SJSA1 (cell line): ENCODE measurements at places on chromosomes 1 and 21. TPM values are rescaled to one million over a fixed set of nuclear protein-coding genes. Genes with fewer than 3 reads are reported as not detected.

- no peak for DNase-seq
These were observed 75.8 kb downstream of the PCBP3 start for GRCh38 chr21:45719177-45719802.

The SPRR1A gene
- not detected in 2 replicates for total RNA-seq

The CD1E gene
- total RNA-seq = not detected in 2 replicates

DNA sequence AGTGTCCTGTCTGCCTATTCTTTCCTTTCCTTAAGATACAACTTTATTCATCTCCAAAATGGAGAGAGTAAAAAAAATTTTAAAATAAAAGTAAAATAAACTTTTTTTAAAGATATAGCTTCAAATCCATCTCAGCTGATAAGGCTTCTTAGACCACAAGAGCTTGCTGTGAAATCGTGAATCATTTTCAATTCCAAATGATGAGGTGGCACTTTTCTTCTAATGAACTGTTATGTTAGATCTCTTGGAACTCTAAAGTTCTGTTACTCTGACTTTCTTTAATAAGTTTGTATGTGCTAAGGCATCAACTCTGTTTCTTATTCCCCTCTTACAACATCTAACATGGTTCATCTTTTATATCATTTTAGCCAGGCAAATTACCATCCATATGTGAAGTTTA is 4.5 kb downstream of the SH3GLB1 start:
- DNase-seq = no peak

The S100A12 gene
- not detected in 2 replicates for total RNA-seq

DNA sequence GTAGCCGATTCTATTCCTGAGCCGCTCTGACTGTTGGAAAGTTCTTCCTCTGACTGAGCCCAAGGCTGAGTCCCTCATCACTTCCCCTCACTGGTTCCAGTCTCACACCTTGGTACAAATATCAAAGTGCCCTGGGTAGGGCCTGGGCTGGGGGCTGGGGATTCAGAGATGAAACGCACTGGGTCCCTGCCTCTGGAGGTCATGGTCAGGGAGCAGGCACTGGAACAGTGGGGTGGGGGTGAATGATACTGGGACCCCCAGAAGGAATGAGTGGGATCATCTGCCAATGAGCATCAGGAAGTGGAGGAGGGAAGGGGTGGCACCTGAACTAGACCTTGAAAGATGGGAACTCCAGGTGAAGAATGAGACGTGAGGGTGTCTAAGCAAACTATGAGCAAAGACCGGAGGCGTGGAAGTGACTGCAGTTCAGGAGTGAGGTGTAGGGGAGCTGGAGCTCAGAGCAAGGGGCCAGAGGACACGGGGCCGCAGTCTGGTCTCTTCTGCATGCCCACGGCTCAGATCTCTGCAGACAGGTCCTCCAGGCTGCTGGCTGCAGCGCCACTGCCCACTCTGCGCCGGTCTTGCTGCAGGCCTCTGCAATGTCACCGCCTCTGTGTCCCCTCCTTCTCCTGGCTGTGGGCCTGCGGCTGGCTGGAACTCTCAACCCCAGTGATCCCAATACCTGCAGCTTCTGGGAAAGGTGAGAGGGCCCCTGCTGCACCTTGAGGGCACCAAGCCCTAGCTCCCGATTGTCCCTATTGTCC is 10.0 kb downstream of the PEAR1 start:
- no peak for DNase-seq

GRCh38 chr21:39119891-39120290 is 63.4 kb downstream of the PSMG1 start:
- no peak for DNase-seq

The EPS8L3 gene
- total RNA-seq = not detected in 2 replicates

GRCh38 chr1:112548547-112548946 is 39.8 kb downstream of the WNT2B start:
- no peak for DNase-seq

- DNase-seq = no peak
These were observed 146.2 kb upstream of the NFIA start for GRCh38 chr1:60936163-60936562.

- DNase-seq = no peak
These were observed 27.8 kb upstream of the TINAGL1 start for GRCh38 chr1:31548534-31548906.

DNA sequence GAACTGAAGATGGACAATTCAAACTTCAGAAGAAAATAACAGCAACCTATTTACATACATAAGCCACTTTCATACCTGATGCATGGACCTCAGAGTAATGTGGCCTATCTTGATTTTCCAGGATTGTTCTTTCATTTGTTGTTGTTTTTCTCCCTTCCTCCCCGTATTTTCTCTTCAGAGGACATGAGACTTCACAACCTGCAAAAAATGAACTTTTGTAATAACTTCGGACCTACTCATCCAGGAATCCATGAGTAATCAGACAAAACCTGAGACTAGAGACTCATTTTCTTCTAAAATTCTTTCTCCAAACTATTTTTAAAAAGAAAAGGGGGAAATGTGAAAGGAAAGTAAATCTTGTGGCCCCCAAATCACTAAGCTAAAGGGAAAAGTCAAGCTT is 17.6 kb upstream of the PLA2G5 start:
- no peak for DNase-seq

- DNase-seq = no peak
These were observed 5.4 kb upstream of the SUMO3 start for GRCh38 chr21:44823179-44823660.

- DNase-seq = no peak
These were observed 105.2 kb downstream of the ACBD6 start for GRCh38 chr1:180397175-180397574.

The NPL gene
- 0.41 and 2.4 TPM in 2 replicates for total RNA-seq

DNA sequence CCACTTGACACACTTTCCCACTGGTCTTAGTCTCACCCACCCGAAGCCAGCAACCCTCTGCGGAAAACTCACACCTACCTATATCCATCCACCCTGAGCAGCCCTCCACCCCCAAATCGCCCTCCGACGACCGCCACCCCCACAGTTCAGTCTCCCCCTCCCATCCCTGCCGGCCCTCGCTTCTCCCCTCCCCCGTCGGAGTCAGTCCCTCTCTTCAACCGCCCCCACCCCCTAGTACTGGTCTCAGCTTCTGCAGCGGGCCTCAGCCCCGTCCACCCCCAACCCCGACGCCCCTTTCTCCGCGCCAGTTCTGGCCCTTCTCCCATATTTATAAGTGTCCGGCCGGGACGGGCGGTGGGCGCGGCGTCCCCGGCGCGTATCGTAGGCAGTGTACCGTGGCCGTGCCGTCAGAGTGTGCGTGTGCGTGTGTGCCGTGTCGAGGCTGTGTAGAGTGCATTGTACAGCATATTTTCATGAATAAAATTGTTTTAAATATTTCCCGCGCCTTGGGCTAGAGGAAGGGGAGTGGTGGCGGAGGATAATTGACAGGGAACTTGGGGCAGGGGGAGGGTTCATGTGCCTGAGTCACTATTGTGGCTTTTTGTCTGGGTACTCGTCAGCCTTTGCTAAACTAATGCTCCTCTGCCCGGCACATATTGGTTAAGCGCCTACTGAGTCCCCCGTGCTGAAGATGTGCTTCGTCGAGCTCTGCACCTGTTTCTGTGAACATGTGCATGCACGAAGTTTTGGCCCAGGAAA is 22.0 kb downstream of the FOXO6 start:
- no peak for DNase-seq

DNA sequence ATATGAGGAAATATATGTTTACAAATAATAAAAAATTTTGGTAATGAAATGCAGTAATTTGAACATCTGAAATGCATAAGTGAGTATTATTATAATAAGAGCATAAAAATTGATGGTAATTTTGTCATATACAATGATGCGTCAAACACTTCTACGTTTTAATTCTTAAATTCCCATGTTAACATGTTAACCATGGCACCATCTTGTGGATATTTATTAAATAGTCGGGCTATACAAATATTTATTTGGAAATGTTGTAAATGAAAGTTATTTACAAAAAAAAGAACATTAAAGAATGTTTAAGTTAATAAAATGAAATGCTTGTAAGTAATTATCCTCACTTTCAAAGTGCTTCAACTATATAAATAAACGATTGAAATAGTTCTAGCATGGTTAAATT is 57.2 kb upstream of the C1orf185 start:
- no peak for DNase-seq

GRCh38 chr21:37623183-37623582 is 256.6 kb downstream of the DYRK1A start:
- DNase-seq = no peak

DNA sequence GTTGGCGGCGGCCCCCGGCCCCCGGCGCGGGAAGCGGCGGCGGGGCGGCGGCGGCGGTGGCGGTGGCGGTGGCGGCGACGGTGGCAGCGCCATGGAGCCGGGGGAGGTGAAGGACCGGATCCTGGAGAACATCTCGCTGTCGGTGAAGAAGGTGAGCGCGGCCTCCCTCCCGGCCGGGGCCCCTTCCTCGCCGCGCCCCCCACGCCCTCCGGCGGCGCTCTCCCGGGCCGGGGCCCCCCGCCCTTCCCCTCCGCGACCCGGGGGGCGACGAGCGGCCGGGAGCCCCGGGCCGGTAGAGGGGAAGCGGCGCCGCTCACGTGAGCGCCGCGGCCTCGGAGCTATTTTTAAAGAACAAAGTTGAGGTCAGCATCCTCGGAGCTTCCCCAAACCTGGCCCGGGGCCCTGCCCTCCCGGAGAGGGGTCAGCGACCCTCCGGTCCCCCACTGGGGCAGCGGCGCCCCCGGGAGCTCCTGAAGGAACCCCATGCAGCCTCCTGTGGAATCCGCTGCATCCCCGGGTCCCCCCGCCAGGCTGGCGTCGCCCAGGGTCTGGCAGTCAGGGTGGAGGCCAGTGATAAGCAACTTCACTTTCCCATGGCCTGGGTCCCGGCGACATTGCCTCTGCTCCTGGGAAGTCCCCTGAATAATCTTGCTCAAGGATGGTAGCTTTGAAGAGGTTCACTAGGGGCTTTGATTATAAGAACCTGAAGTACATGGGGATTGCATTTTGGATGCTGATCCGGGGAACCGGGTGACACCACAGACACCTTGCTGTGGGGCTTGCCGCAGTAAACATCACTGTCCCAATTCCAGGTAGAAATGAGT is 560 bp downstream of the PLEKHM2 start:
- DNase-seq = peak; percentile 59

DNA sequence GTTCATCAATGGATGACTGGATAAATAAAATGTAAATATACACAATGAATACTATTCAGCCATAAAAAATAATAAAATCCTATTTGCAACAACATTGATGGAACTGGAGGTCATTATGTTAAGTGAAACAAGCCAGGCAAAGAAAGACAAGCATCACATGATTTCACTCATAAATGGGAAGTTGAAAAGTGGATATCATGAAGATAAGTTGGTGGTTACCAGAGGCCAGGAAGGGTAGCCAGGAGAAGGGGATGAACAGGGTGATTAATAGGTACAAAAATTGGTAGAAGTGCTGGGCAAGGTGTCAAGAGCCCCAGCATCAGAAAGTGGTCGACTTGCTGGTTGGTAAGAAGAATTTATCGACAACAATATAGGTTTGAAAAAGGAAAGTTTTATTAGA is 1.3 kb upstream of the PARK7 start:
- no peak for DNase-seq

GRCh38 chr1:206834711-206835110 is 30.7 kb upstream of the IL20 start:
- no peak for DNase-seq

The VWA5B1 gene
- not detected in 2 replicates for total RNA-seq

DNA sequence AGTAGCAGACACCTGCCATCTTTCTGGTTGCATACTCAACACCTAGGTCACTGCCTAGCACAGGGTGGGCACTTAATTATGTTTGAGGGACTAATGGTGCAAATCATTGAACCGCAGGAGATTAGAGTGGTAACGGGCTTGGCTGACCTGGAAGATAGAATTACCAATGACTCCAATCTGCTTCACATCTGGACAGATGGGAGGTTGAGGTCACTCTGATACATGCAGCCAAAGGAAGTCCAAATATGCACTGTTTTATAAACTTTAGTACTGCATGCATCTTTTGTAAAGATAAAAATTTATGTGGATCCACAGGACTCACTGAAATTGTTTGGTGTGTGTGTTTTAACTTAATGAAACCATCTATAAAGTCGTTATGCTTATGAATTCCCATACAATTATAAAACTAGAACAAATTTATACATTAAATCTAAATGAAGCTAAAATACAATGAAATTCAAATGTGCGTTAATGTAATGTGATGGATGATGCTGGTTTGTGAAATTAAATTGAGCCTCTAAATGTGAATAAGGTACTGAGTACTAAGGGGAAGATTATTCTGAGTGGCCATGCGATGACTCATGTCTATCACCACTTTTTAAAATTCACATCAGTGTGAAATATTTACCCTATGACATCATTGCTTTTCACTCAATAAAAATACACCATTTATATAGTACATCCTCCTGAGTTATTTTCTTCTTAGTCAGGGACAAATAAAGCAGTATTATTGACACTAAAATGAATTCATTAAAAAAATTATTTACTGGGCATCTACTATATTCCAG is 224.7 kb upstream of the FAM78B start:
- no peak for DNase-seq

DNA sequence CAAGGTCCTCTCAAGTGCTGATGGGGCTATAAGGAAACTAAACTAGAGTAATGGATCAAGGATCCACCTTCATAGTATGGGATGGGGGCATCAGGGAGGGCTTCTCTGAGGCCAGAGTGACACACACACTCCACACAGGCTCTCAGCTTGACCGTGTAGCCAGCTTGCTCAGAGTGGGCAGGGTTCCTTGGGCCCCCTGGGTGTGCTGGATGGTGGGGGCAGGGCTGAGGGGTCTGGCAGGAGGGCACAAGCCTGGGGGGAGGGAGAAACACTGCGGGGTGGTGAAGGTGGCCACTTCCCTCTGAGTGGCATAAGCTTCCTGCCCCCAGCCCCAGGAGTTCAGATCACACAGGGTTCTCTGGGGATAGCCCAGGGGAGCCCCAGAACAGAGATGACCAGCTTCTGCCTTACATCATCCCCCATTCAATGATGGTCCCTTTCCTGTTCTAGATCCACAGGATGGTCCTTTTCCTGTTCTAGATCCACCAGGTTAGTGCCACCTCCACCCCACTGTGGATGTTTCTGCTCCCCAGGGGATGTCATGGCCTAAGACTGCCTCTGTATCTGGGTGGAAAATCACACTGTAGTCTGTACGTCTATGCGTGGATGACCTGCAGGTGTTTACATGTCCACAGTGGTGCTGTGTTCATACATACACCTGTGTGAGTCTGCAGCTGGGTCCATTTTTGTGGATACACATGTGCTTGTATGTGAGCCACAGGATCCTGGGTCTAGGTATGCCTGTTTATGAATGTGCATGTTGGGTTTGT is 525.0 kb downstream of the PTPRU start:
- no peak for DNase-seq

DNA sequence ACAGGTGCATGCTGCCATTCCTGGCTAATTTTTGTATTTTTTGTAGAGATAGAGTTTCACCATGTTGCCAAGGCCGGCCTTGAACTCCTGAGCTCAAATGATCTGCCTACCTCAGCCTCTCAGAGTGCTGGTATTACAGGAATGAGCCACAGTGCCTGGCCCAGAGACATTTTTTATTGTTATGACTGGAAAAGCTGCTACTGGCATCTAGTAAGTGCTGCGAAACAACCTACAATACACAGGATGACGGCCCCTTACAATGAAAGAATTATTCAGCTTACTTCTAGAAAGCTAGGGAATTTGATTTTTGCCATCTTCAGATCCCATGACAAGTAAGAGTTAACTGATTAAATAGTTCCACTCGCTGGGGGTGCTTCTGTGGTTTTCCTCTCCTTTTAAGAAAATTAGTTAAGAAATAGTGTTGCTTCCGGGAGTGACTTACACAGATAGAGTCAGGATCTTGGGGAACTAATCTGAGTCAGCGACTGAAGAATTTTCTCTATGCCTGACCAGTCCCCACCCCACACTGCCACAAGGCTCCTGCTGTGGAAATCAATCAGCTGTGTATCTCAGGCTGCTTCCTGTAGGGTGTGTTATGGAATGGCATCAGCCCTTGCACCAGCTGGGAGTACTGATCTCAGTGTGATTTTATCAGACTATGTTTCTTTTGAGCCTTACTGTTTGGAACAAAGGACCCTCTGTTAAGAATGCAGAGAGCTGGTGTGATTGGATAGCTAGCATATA is 93.0 kb upstream of the BMP8A start:
- DNase-seq = peak; percentile 92
